ENCODE measurements at places on chromosomes 6 and 20.

DNA sequence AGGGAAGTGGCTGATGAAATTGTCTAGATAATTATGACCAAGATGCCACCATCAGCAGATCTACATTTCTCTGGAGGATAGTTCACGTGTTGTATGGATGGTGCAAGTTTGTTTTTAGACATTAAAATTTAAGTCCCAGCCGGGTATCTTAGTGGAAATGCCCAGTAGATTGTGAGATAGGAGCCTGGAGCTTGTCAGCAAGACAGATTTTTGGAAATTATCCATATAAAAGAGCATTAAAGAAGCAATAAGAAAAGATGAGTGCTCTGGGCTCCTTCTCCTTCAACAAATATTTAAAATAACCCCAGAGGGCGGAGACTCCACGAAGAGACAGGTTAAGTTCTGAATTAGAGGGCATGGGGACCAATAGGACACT, 47.6 kb upstream of the SMLR1 start:
- no peak for DNase-seq

GRCh38 chr6:148700047-148700715, 46.6 kb upstream of the UST start:
- DNase-seq = no peak

GRCh38 chr6:159934181-159934580, 34.7 kb upstream of the IGF2R start:
- DNase-seq = no peak

DNA sequence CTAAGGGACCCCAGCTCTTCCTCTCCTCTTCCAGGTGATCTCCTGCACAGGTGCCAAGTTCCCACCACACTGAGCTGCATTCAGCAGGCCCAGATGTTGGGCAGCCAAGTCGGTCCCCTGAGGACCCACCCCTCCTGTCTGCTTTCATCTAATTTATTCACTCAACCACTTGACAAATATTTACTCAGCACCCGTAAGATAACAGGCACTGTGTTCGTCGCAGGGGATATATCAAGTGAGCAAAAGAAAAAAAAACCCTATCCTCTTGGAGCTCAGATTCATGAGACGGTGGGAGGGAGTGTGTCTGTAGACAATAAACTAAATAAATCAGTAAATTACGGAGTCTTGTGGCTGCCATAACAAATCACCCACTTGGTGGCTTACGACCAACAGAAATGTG, 143.6 kb downstream of the MRPL14 start:
- DNase-seq = no peak

- no peak for DNase-seq
These were observed 32.5 kb upstream of the DACT2 start for GRCh38 chr6:168352096-168352495.

DNA sequence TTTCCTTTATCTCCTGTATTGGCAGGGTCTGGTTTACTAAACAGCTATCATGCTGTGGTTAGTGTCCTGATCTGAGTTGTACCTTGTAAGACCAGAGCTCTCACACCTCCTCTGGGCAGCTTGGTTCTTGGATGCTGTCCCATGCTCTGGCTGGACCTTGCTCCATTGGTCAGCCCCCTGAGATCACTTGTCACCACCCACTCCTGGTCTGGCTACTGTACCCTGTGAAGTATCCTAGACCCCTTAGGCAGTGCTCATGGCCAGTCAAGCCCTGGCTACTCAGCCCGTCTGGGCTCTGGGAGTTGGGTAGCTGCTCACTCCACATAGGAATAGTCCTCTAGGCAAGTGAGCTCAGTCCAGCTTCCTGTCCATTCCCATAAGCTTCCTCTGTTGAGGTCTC, 31.1 kb downstream of the ADGRF4 start:
- no peak for DNase-seq

DNA sequence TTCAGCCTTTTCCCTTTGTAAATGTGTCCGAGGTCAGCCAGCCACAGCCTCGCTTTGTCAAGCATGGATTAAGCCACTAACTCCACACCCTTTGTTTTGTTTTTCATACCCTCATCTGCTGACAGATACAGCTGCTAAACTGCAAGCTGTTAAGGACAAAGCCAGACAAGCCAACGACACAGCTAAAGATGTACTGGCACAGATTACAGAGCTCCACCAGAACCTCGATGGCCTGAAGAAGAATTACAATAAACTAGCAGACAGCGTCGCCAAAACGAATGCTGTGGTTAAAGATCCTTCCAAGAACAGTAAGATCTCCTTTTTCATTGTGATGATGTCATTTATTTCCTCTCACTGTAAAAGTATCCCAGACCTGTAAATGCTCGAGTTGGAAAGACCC, 269.3 kb downstream of the ARHGAP18 start:
- DNase-seq = no peak

DNA sequence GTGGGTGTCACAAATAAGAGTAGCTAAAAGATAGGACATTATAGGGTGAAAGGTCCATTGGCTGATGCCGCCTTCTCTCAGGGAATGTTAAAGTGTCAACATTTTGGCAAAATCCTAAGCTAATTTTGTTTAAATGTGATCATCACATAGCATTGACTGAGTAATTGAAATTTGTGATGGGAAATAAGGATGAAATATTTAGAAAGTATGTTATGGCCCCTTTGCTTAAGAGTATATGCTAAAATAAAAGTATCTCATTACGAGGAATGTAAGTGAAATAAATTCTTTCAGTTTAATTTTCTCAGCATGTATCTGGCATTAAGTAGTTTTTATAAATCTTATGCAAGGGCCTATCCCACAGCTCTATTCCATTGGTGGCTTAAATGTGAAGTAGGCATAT, 229.2 kb downstream of the PRL start:
- DNase-seq = no peak

DNA sequence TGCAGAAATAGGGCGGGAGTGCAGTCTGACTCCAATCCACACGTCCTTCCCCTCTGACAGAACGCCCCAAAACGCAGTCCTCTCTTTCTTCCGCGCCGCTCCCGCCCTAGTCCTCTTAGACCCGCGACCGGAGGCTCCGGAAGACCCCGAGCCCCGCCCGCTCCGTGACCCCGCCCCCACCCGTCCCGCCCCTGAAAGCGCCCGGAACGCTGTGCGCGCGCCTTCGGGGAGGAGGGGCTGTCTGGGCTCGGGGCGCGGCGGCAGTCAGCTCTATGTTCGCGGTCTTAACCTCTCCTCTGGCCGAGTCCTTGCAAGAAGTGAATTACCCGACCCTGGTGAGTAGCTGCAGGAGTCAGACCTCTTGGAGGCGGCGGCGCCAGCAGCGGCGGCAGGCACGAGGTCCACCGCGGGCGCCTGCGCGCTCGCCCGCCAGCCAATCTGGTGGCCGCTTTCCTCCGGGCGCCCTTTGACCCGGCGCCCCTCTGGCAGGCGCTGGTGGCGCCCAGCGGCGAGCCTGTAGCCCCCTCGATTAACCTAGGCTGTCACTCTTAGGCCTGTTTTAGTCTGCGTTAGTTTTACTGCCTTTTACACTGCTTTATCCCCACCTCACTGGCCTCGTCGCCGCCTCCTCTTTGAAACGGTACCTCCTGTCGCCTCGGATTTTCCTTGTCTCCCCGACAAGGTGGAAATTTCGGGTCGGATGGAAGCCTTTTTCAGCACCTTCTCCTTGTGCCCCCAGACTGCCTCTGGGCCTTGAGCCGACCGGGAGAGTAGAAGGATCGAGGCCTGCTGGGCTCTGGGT, at the start of gene MANEA:
MANEA (plus strand) TSS at position 232 of the 802 bp plus-strand sequence. CDS start 8,905 bp downstream, outside the sequence.
- peak; percentile 83 for DNase-seq

GRCh38 chr6:79812195-79812594, 135.2 kb downstream of the ELOVL4 start:
- no peak for DNase-seq

GRCh38 chr6:6405031-6405430, 84.6 kb upstream of the F13A1 start:
- DNase-seq = no peak

DNA sequence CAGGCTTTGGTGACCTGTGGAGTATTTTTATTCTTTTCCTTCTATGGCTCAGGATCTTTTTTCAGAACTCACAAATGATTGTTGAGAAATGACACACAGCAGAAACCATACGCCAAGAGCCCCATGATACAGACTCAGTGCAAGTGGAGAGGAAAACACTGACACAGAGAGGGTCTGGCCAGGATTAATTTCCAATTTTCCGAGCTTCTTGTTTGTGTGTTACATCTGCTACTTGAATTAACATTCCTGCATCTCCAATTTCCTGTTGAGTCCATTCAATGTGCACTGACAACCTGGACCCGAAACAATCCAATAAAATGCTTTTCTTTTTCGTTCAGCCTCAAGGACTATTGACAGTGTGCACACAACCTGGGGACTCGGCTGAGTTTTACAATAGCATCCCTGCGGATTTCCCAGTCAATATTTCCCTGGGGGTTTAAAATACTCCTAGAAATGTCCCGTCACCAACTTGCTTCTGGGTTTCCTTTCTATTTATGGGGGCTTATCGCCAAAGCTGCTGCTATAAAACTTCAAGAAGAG, 4.9 kb upstream of the MLN start:
- no peak for DNase-seq

DNA sequence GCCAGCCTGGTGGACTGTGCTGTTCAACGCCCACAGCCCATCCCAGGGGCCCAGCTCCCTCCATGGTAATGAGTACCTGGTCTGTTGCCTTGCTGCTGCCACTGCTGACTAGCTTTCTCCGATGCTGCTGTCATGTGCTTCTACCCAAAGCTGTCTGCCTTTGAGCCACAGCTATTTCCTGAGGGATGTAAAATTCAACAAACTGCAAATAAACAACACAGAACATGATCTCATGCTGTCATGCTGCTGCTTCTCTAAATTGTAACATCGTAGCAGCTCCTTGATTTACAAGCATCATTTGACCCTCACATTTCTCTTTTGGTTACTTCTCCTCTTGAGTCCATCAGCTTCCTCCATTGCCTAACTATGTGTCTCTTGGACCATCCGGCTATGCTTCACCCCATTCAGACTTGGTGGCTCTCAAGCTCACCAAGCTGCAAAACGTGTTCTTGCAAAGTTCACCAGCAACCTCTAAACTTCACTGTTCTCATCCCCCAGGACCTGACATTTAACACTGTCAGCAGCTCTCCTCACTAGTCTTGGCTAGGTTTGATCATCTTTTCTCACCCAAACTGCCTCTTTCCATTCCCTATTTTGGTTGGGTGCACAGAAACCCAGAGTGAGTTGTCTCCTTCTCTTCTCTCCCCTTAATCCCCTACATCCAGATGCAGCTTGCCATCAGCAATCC, 54.6 kb downstream of the FYN start:
- no peak for DNase-seq

DNA sequence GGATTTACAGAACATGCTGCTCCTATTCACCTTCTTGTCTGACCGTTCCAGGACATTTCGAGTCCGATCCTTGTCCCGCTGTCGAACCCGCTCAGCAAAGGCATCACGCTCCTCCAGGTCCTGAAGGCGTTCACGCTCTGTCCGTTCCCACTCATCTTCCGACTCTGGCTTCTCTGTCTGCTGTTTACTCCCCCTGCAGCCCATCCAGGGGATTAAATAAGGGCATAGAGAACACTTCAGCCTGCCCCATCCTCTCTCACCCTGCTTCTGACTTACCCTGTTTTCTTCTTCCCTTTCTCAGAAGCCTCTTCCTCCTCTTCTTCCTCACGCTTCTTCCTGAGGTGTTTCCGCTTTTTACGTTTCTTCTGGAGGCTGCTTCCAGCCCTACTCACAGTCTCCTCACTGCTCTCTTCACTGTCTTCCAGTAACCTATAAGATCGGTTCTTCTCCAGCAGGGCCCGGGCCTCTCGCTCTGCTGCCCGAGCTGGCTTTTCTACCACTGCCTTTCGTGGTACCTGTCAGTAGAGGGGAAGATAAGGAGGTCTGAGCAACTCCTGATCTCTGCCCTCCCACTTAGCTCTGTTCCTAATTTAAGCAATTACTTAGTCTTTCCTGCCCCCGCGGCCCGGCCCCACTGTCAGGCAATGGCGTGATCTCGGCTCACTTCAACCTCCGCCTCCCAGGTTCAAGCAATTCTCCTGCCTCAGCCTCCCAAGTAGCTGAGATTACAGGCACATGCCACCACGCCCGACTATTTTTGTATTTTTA, 1.9 kb downstream of the DHX16 start:
- no peak for DNase-seq
